ENCODE measurements at places on chromosomes 11 and 22. TPM values are rescaled to one million over a fixed set of nuclear protein-coding genes. Genes with fewer than 3 reads are reported as not detected.

The MN1 gene
- 10.3 TPM for total RNA-seq

The TMEM191B gene
- total RNA-seq, result not detected

The PLA2G3 gene
- total RNA-seq, result not detected

The KREMEN1 gene
- total RNA-seq, result 32.0 TPM

The ST14 gene
- total RNA-seq, result 0.80 TPM

The C11orf42 gene
- total RNA-seq, result not detected

The KRTAP5-9 gene
- not detected for total RNA-seq

The SLC5A4 gene
- 0.52 TPM for total RNA-seq

The EIF1AD gene
- total RNA-seq, result 22.3 TPM

The KRTAP5-1 gene
- total RNA-seq, result not detected

The PLAAT3 gene
- 152 TPM for total RNA-seq

The BANF1 gene
- 215 TPM for total RNA-seq

The C22orf42 gene
- total RNA-seq, result not detected

The POTEH gene
- total RNA-seq, result not detected

The C11orf16 gene
- total RNA-seq, result not detected

The MUC5AC gene
- total RNA-seq, result not detected

The P2RY2 gene
- total RNA-seq, result 28.3 TPM

The FEN1 gene
- total RNA-seq, result 3.9 TPM

The PRCP gene
- total RNA-seq, result 42.0 TPM

The MAPK8IP1 gene
- total RNA-seq, result 8.0 TPM

The UBQLN3 gene
- total RNA-seq, result not detected

The SCN4B gene
- 2.1 TPM for total RNA-seq

The CAPN5 gene
- total RNA-seq, result 2.1 TPM

The MAPK8IP2 gene
- 0.79 TPM for total RNA-seq

The KCTD14 gene
- 0.15 TPM for total RNA-seq

The PES1 gene
- total RNA-seq, result 27.8 TPM

The ADAMTS15 gene
- 24.0 TPM for total RNA-seq

The PGA5 gene
- total RNA-seq, result 0.28 TPM

The LARGE1 gene
- 107 TPM for total RNA-seq

The SPTBN2 gene
- total RNA-seq, result 0.91 TPM

The NXPE1 gene
- not detected for total RNA-seq

The LIF gene
- total RNA-seq, result 0.83 TPM

The UCP3 gene
- 8.3 TPM for total RNA-seq

Data from heart left ventricle (tissue), 16 donors.